Central memory CD8-positive, alpha-beta T cell (primary cell): ENCODE measurements at places on chromosomes 16 and 17.

- no peak for DNase-seq
Measured at GRCh38 chr16:89925596-89926079, 2.5 kb downstream of the TUBB3 start.

- no peak for DNase-seq
Measured at GRCh38 chr16:53769787-53770186, 65.8 kb downstream of the FTO start.

- no peak for DNase-seq
Measured at GRCh38 chr17:81487487-81488275, 24.9 kb downstream of the ACTG1 start.

- no peak for DNase-seq
Measured at GRCh38 chr16:68826652-68827051, 16.7 kb upstream of the TANGO6 start.

GRCh38 chr16:10538583-10538982 is 41.8 kb downstream of the EMP2 start:
- no peak for DNase-seq

GRCh38 chr16:813204-813915 is 12.8 kb upstream of the GNG13 start:
- no peak for DNase-seq

DNA sequence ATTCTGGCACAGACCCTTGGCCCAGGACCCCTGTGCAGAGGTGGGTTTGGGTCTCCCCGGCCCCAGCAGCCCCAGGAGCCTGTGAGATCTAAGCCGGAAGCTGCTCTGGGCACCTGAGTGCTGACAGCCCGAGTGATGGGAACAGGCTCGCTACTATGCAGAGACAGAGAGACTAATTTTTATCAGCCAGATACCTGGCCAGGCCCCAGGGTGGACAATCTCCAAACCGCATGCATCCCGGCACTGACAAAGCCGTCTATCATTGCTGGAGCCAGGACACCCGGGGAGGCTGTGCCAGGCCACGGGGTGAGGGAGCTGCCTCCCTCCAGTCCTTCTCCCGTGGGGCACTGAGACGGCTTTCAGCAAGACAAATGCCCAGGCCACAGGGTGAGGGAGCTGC is 25.0 kb downstream of the CBFA2T3 start:
- DNase-seq = no peak

GRCh38 chr16:29891525-29892457 is 7.6 kb downstream of the SEZ6L2 start:
- no peak for DNase-seq

DNA sequence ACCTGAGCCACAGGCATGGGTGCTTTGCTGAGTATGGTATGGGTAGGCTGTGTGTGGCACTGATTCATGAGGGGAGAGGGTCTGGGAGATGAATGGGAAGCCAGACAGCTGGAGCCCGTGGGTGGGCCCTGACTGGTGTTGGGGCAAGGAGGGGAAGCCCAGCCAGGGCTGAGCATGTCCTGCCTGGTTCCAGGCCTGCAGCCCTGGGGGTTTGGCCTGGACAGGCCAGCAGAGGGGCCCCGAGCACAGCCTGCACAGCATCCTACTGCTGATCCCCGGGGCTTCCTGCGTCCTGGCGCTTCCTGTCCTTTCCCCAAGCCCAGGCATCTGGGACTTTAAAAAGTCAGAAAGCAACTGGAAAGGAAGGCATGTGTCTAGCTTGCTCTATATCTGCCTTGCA is 4.6 kb upstream of the MVD start:
- DNase-seq = no peak

- no peak for DNase-seq
Measured at GRCh38 chr16:22862046-22862445, 48.1 kb downstream of the HS3ST2 start.

GRCh38 chr17:13597723-13598347 is 3.9 kb downstream of the HS3ST3A1 start:
- no peak for DNase-seq

DNA sequence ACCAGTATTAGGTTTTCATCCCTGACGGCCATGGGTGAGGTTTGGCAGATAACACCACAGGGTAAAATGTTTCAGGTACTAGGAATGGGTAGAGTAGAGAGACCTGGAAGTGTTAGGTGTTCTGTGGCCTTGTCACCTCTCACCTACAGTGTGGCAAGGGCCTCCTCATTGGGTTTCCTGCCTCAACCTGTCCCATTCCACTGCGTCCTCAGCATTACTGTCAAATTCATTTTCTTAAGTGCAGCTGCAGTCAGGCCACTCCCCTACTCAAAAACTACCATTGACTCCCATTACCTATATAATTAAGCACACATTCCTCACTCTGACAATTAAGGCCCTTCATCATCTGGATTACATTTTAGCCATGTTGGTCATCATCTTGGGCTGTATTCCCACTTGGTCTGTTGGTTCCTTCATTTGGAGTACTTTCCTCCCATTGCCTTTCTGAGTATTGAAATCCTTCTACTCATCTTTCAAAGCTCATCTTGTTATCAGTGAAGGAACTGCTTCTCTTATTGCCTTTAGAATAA is 64.5 kb downstream of the NUP88 start:
- no peak for DNase-seq

- DNase-seq = no peak
Measured at GRCh38 chr17:42406615-42407288, 16.3 kb downstream of the CAVIN1 start.

DNA sequence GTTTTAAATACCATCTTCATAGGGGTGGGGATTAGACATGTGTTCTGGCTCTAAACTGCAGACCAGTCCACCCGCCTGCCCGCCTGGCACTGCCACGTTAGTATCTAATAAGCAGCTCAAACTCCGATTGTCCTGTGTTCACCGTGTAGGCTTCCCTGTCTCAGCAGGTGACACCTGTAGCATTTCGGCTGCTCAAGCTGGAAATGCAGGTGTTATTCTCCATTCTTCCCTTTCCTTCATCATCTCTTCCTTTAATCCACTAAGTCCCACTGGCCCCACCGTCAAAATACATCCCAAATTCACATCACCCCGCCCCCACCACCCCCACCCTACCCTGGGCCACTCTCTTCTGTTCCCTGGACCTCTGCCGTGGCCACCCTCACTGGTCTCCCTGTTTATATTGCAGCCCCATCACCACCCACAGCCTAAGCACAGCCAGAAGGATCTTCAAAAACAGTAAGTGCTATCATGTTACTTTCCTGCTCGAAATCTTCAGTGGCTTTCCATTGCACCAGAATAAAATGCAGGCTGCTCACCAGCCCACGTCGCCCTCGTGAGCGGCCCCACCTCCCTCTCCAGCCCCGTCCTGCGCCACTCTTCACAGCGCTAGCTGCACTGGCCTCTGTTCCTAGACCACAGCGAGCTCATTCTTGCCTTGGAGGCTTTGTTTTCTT is 65.1 kb downstream of the RTN4RL1 start:
- no peak for DNase-seq

DNA sequence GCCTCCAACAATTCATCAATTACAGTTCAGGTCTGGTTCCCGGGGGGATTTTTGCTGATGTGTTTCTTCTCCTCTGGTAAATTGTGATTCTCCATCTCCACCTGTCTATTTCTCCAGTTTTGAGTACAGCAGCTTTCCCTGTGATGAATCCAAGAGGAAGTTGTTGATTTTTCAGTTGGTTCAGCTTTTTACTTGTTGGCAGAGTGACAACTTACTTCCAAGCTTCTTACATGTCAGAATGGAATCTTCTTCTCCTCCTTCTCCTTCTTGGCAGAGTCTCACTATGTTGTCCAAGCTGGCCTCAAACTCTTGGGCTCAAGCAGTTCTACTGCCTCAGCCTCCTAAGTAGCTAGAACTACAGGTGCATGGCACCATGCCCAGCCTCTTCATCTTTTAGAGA is 33.4 kb upstream of the TMEM92 start:
- DNase-seq = no peak

GRCh38 chr16:88345721-88346560 is 36.8 kb upstream of the ZNF469 start:
- DNase-seq = no peak

DNA sequence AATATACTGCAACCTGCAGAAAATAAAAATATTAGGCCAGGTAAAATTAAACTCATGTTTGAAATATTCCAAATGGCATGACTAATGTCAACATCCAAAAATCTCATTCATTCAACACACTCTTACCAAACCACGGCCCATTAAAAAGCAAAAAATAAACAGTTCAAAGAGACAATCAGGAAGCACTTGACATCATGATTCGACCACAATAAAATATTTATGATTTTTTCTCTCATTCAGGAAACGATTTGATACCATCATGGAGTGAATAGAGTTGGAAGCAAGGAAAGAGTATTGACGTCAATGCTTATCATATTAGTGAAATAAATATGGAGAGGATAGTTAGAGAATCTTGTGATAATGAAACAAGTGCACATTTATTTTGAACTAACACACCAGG is 354.1 kb downstream of the KCNJ2 start:
- no peak for DNase-seq

DNA sequence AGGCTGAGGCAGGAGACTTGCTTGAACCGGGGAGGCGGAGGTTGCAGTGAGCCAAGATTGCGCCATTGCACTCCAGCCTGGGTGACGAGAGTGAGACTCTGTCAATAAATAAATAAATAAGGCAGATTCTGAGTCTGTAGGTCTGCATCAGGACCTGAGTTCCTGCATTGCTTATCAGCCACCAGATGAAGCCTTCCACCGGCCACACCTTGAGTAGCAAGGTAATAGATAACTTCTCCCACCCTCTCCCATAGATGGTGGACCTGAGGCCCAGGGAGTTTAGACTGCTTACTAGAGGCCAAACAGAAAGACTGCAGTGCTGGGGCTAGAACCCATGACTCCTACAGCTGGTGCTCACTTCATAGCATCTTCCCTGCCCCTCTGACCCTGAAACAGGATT is 22.1 kb downstream of the ZP2 start:
- DNase-seq = no peak

GRCh38 chr17:78517421-78517820 is 59.8 kb downstream of the DNAH17 start:
- no peak for DNase-seq

DNA sequence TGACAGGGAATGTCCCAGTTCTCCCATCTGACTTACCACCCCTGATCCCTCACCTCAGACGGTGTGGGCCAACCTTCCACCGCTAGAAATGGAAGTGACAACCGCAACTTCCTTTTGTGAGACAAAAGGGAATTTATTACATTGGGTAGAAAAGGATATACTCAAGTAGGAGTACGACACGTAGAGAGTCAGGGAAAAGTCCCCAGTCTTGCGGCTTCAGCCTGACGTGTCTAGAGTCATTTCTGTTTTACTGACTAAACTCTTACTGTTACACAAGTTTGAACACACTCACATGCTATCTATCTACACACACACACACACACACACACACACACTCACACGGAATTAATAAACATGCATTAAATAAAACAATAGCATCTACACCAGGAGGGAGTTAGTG is 178.9 kb downstream of the COPRS start:
- DNase-seq = no peak

- DNase-seq = no peak
Measured at GRCh38 chr17:82107341-82107860, 9.4 kb upstream of the FASN start.

DNA sequence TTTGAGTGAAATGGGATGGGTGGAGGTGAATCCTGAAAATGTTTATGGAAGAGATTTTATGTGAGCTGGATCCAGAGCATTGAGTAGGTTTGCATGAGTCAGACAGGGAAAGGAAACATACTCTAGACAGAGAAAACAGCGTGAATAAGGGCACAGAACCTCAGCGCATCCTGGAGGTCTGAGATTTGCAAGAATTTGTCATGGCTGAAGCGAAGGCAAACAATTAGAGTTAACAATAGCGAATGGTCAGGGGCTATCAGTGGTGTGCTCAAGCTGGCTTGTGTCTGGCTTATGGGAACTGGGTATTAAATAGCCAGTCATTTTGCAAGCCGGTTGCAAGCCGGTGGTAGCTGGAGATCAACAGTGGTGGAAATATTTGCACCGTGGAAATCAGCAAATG is 36.4 kb downstream of the MAP2K6 start:
- no peak for DNase-seq

- no peak for DNase-seq
Measured at GRCh38 chr17:76239538-76240274, 587 bp downstream of the RNF157 start.

GRCh38 chr16:30096862-30097563 is 1.0 kb upstream of the YPEL3 start:
- no peak for DNase-seq

GRCh38 chr16:88355389-88356123 is 27.2 kb upstream of the ZNF469 start:
- DNase-seq = no peak

GRCh38 chr17:51817955-51818354 is 340.6 kb downstream of the CA10 start:
- DNase-seq = no peak

- no peak for DNase-seq
Measured at GRCh38 chr16:27756206-27756970, 206.4 kb downstream of the KATNIP start.

GRCh38 chr16:23874613-23875294 is 39.0 kb downstream of the PRKCB start:
- DNase-seq = no peak

GRCh38 chr17:81233316-81233715 is 5.5 kb downstream of the TEPSIN start:
- no peak for DNase-seq

- no peak for DNase-seq
Measured at GRCh38 chr17:75331671-75332070, 42.4 kb upstream of the SLC25A19 start.

DNA sequence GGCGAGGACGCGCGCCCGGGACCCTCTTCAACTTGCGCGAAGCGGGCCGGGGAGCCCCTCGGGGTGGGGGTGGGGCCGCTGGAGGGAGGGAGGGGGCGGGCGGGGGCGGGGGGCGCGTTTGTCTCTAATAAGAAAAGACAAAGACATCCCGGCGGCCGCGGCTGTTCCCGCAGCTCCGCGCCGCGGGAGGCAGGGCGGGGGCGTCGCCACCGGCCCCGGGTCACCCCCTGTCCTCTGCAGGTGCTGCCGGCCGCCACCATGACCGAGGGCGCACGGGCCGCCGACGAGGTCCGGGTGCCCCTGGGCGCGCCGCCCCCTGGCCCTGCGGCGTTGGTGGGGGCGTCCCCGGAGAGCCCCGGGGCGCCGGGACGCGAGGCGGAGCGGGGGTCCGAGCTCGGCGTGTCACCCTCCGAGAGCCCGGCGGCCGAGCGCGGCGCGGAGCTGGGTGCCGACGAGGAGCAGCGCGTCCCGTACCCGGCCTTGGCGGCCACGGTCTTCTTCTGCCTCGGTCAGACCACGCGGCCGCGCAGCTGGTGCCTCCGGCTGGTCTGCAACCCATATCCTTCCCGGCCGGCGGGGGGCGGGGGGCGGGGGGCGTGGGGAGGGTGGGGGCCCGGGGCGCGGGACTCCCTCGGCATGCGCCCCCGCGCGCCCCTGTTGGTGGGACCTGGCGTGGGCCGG is 714 bp downstream of the CACNA1H start:
- DNase-seq = no peak

- no peak for DNase-seq
Measured at GRCh38 chr16:88939245-88939971, 37.6 kb downstream of the CBFA2T3 start.

DNA sequence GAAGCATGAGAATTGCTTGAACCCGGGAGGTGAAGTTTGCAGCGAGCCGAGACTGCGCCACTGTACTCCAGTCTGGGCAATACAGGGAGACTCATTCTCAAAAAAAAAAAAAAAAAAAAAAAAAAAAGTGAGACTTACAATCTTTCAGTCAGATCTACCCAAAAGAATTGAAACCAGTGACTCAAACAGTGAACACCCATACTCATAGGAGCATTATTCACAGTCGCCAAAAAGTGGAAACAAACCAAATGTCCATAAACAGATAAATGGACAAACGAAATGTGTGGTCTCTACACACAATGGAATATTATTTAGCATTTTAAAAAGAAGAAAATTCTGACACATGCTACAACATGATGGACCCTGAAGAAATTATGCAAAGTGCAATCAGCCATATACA is 9.1 kb upstream of the SCNN1B start:
- no peak for DNase-seq

- peak; percentile 23 for DNase-seq
Measured at GRCh38 chr16:56424791-56425438, 430 bp downstream of the AMFR start.
